A673 (cell line): ENCODE measurements at places on chromosomes 6 and 20. TPM values are rescaled to one million over a fixed set of nuclear protein-coding genes. Genes with fewer than 3 reads are reported as not detected.

CDH4 gene
- total RNA-seq: 6.1 and 8.3 TPM in 2 replicates

LGSN gene
- total RNA-seq: not detected in 2 replicates

DNA sequence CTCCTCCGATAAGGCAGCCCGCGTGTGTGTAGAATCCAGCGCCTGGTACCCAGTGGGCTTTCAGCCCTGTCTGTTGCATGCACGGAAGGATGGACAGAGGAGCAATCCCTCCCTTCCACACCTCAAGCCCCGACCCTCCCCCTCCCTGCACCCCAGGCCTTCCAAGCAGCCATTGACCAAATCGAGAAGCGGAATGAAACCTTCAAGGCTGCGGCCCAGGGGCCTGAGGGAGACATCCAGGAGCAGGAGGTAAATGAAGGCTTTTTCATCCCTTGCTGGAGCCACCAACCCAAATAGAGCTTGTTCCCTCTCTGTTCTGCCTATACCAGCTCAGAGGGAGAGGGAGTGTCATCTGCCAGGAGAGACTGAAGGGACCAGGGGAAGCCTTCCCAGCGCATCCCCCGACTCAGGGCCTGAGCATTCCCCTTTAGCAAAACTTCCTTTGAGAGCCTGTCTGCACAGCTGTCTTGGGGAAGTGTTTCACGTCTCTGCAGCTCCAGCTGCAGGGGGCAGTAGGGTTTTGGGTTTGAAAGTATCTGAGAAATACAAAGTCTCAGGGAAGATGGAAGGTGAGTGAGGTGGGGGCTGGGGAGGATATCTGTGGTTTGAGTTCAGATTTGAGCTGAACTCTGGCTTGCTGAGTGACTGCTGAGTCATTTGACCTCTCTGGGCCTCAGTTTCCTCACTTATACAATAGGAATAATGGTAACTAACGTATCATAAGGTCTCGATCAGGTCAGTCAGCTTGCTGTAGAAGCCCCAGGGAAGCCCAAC lies 16.1 kb downstream of the FGD2 start:
- DNase-seq: peak; percentile 43
- H3K4me1 ChIP-seq: no peaks in the 10 kb centered on the region
- no peak overlapping the region for H3K4me3 ChIP-seq

- H3K36me3 ChIP-seq: no peaks in the 10 kb centered on the region
- H3K4me1 ChIP-seq: no peaks in the 10 kb centered on the region
- no peak overlapping the region for H3K27ac ChIP-seq
- no peaks in the 10 kb centered on the region for H3K27me3 ChIP-seq
- DNase-seq: peak; percentile 54
Observed at GRCh38 chr6:105087571-105088211, 92.1 kb downstream of the POPDC3 start.

GRCh38 chr20:23630392-23630849 lies 7.3 kb downstream of the CST3 start:
- H3K4me1 ChIP-seq: no peaks in the 10 kb centered on the region
- H3K27me3 ChIP-seq: no peaks in the 10 kb centered on the region
- H3K27ac ChIP-seq: no peak overlapping the region

DNA sequence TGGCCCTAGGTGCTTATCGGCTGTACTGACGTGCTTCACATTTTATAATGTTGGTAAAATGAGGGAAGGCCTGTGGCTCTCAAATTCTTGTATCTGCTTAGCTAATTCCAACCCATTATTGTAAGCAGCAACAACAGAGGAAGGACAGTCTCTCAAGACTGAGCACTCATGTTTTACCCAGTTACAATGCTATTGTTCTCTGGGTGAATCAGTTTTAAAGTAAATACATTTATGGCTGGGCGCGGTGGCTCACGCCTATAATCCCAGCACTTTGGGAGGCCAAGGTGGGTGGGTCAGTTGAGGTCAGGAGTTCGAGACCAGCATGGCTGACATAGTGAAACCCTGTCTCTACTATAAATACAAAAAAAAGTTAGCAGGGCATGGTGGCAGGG lies 194.6 kb downstream of the PRKN start:
- no peaks in the 10 kb centered on the region for H3K4me1 ChIP-seq
- DNase-seq: no peak
- H3K27me3 ChIP-seq: no peaks in the 10 kb centered on the region
- H3K4me3 ChIP-seq: no peak overlapping the region
- no peaks in the 10 kb centered on the region for H3K36me3 ChIP-seq
- no peak overlapping the region for H3K27ac ChIP-seq
